ENCODE measurements at places on chromosomes 7 and 10. TPM values are rescaled to one million over a fixed set of nuclear protein-coding genes. Genes with fewer than 3 reads are reported as not detected.

The PNLIP gene
- total RNA-seq, result not detected

The VPS50 gene
- total RNA-seq, result 14.9 TPM

The GRM8 gene
- total RNA-seq, result 0.93 TPM

GRCh38 chr7:101168412-101169049, 3.2 kb upstream of the VGF start:
- peak; percentile 58 for DNase-seq
- H3K27ac ChIP-seq, result no peak overlapping the region
- no peaks in the 10 kb centered on the region for H3K36me3 ChIP-seq
- H3K27me3 ChIP-seq, result peaks cover 99% of the 10 kb centered on the region

GRCh38 chr10:132868995-132869394, 73.4 kb downstream of the CFAP46 start:
- no peaks in the 10 kb centered on the region for H3K27me3 ChIP-seq
- H3K4me3 ChIP-seq, result no peak overlapping the region
- H3K4me1 ChIP-seq, result no peaks in the 10 kb centered on the region
- no peak overlapping the region for H3K27ac ChIP-seq
- no peaks in the 10 kb centered on the region for H3K36me3 ChIP-seq
